ENCODE measurements at places on chromosomes 2 and 18. TPM values are rescaled to one million over a fixed set of nuclear protein-coding genes. Genes with fewer than 3 reads are reported as not detected.

The TFCP2L1 gene
- total RNA-seq: 25.7 TPM

The CHRND gene
- total RNA-seq: 1.4 TPM

The UGT1A8 gene
- total RNA-seq: not detected

The TMEM163 gene
- total RNA-seq: 23.1 TPM

The KCNE4 gene
- total RNA-seq: 4.1 TPM

The CFAP210 gene
- 1.0 TPM for total RNA-seq

The IL1RN gene
- 4.4 TPM for total RNA-seq

The REG1B gene
- total RNA-seq: not detected

The DCDC2C gene
- not detected for total RNA-seq
